ENCODE measurements at places on chromosomes 12 and 14.

DNA sequence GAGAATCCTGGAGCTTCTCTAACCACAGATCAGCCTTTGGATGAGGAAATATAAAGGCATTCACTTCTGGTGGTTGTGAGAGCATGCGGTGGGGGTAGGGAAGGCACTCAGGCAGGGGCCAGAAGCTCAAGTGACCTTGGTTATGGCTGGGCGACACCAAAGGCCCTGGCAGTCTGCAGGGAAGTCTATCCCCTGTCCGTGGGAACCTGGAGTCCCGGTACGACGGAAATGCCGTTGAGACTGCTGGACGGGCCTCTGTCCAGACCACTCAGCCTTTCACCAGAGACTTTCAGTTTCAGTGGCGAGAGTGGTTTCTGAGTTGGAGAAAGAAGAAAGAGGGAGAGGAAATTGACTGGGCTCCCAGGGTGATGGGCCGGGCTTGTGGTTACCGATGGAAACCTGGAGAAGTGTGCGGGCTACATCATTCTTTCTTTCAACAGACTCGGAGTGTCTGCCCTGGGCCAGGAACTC is 20.9 kb downstream of the ISCA2 start:
- DNase-seq = no peak

GRCh38 chr12:106090591-106091445 is 47.9 kb downstream of the NUAK1 start:
- DNase-seq = no peak

GRCh38 chr14:50943261-50943942 is 881 bp downstream of the PYGL start:
- no peak for DNase-seq

GRCh38 chr12:32504591-32504990 is 105.2 kb downstream of the FGD4 start:
- no peak for DNase-seq

- DNase-seq = no peak
These were observed 1.2 kb downstream of the CNOT2 start for GRCh38 chr12:70244409-70244808.

- DNase-seq = no peak
These were observed 4.9 kb upstream of the MTA1 start for GRCh38 chr14:105414456-105415371.

DNA sequence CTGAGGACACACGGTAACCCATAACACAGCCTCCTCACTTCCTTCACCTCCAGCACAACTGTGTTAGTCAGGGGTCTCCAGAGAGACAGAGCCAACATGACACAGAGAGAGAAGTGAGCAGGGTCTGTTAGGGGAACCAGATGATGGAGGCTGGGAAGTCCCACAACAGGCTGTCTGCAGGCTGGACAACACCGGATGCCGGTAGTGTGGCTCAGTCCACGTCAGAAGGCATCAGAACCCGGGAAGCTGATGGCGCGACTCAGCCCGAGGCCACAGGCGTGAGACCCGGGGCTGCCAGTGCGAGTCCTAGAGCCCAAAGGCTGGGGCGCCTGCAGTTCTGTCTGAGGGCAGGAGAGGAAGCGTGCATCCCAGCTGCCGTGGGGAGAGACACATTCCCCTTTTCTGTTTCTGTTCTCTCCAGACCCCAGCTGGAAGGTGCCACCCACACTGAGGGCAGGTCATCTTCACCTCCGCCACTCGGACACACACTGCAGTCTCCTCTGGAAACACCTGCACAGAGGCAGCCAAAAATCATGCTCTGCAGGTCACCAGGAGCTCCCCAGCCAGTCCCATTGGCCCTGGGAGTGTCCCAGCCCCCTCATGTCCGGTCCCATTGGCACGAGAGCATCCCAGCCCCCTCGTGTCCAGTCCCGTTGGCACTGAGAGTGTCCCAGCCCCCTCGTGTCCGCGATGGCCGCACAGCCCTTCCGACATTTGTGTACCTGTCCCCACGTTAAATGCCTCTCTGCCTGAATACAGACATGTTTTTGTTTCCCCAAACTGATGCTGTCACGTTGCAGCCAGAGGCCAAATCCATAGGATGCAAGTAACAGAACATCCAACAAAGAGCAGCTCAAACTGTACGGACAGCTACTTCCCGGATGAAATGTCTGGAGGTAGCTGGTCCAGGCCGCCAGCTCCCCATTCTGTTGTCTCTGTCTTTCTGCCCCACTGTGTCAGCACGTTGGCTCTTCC is 7.9 kb upstream of the FBRSL1 start:
- no peak for DNase-seq

DNA sequence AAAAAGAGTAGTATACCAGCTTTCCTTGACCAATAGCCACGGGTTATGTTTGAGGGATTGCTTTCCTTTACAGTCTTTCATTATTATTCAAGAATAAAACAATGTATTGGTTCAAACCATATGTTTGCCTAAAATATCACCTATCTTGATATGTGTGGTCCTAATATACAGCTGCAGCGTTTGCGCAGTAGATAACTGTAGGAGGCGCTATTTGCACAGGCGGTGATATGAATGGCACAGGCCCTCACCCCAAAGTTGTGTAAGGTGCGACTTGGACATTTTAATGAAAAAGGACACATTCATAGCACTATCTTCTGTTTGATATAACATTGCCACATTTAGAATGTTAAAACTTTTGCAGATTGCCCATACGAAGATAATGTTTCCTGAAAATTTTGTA is 298.4 kb downstream of the TRHDE start:
- DNase-seq = no peak
